ENCODE measurements at places on chromosomes 1 and 21.

DNA sequence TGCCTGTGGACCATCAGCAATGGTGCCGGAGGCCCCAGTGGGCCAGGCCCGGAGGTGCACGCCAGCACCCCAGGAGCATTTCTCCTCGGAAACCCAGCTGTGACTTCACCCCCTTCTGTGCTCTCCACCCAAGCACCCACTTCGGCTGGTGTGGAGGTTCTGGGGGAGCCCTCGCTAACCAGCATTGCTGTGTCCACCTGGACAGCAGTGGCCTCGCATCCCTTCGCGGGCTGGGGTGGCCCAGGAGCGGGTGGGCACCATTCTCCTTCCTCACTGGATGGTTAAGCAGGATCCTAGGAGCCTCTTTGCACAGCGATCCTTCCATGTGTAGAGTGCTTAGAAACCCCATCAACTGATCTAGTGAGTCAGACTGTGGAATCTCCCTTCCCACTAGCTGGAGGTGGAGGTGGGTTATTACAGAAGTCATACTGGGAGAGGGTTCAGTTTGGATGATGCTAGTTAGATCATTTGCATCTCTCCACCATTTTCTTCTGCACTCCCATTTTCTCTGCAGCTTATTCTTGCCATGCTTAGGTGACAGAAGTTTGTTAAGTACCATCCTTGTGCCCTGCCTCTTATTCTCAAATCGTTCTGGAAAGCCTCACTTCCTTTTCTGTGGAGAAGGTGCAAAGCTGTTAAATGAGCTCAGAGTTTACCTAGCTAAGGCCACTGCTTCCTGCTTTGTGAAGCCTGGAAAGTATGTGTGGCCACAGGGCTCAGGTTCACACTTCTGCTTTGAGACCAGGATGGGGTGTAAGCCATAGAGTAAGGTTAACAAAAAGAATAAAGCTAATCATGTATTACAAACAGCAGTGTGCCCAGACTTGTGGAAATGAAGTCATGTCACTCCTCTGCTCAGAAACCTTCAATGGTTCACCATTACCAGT, 32.3 kb downstream of the TBX19 start:
- DNase-seq: no peak

DNA sequence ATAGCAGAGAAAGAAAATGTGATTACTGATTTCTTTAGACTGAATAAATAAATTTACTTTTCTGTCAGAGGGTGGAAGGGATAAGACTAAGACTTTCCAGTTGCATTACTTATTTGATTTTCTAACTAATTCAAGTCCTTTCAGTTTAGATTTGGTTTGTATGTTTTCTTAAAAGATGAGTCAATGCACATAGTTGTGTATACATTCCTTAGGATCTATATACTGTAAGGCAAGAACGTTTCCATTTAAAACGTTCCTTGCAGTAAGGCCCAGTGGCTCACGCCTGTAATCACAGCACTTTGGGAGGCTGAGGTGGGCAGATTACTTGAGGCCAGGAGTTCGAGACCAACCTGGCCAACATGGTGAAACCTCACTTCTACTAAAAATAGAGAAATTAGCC, 14.5 kb upstream of the SERTAD4 start:
- no peak for DNase-seq

GRCh38 chr21:21969211-21969610, 971.0 kb downstream of the NCAM2 start:
- peak; percentile 15 for DNase-seq

DNA sequence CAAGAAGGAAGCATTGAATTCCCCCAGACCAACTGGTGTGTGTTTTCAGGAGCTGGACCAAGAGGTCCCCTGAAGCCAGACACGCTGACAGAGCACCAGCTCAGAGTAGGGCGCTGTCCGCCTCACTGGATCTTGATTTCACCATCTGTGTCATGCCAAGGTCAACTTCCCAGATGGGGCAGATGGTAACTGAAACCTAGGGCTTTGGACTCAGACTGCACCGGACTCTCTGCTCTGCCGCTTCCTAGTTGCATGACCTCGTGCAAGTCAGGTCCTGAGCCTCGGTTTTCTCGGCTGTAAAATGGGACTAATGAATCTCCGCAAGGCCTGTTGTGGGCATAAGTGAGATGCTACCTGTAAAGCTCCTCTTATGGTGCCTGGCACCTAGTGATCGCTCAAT, 17.9 kb upstream of the CASZ1 start:
- no peak for DNase-seq

GRCh38 chr1:155871390-155871789, 12.0 kb downstream of the SYT11 start:
- no peak for DNase-seq

GRCh38 chr1:192702212-192702902, 66.4 kb downstream of the RGS13 start:
- DNase-seq: no peak

GRCh38 chr1:206770531-206771337, at the start of gene IL19:
IL19 (plus strand) TSS chr1:206770773; CDS start chr1:206836663, 65,890 bp downstream.
- no peak for DNase-seq

DNA sequence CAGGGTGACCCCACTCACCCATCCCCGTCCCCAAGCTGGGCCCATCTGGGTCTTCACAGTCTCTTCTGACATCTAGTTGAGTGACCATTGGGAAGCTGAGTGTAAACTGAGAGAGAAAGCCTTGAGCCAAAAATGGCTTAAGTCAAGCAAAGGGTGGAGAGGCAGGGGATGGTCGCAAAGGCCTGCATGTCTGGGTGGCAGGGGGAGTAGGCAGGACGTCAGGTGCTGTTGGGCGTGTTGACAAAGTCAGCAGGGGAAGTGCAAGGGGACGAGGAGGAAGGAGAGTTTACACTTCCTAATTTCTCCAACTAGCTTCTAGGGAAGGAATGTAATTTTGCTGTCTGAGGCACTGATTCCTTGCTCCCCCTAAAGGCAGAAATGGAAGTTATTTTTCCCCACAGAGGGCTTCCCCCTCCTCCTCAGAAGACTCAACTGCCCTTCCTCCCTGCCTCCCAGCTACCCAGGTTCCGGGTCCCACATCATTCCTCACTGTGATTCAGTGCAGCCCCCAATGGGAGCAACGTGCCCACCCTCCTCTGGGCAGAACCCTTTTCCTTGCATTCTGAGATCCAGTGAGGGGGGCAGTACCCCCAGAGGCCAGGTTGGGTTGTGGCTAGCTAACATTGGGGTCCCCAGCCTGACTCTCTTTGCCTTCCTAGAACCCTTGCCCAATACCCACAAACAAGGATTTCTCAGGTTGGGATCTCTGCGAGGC, 1.2 kb upstream of the ADORA1 start:
- DNase-seq: peak; percentile 18

- no peak for DNase-seq
These were observed 20.1 kb upstream of the ZP4 start for GRCh38 chr1:237910834-237911233.

DNA sequence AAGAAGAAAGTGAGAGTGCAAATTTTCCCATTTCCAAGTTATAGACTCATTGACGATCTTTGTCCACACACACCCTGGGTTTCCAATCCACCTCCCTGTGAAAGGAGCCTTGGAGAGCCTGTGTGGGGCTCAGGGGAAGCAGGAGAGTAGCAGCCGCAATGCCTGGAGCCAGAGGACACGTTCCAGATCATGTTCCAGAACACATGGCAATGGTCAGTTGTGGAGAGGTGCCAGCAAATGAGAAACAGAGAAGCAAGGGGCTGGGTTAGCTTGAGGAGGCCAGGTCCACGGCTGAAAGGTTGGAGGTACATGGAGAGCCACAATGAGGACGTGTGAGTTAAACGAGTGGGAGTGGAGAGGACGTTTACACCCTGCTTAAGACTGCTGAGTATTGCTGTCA, 33.0 kb upstream of the SIPA1L2 start:
- no peak for DNase-seq

DNA sequence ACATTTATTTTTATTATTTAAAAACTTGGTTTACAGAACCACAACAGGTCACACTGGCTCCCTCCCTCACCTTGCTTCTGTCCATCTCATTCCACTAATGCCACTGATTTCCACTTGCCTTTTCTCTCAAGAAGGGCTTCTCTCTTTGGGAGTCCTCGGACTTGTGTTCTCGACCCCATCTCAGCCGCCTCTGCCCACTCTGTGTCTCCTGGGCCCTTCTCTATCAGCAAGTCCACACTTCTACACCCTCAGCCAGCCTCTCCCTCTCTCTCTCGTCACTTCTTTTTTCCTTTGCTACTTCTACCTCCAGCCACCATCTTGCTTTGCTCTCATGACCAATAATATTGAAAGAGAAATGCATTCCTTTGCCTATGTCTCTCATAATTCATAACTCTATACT, 129.4 kb downstream of the HMGB4 start:
- DNase-seq: no peak

DNA sequence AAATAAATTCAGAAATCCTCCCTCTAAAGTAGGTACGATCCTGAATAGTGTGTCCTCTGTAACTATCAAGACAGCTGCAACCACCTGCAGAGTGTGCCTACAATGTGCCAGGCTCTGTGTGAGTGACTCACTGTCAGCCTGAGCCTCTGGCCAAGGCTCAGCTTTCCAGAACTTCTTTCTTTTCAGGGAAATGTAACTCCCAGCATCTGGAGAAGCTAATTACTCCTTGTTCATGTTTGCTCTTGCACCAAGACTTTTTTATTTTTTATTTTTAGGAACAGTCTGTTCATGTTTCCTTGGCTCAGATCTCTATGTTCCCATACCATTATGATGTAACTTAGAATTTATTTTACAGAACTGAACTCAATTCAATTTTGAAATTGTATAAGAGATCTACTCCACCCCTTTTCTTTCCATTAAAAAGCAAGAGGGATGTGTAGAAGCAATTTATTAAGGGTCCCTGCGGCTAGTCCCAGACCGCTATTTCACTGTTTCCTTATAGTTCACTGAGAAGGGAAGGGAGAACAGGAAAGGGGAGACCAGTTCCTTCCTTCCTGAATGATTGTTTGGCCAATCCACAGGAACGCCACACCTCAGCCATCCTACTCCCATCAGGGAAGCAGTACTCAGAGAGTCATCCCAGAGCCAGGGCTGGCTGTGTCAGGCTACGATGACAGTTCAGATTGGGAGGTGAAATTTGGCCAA, 112.4 kb upstream of the ZNF648 start:
- no peak for DNase-seq

DNA sequence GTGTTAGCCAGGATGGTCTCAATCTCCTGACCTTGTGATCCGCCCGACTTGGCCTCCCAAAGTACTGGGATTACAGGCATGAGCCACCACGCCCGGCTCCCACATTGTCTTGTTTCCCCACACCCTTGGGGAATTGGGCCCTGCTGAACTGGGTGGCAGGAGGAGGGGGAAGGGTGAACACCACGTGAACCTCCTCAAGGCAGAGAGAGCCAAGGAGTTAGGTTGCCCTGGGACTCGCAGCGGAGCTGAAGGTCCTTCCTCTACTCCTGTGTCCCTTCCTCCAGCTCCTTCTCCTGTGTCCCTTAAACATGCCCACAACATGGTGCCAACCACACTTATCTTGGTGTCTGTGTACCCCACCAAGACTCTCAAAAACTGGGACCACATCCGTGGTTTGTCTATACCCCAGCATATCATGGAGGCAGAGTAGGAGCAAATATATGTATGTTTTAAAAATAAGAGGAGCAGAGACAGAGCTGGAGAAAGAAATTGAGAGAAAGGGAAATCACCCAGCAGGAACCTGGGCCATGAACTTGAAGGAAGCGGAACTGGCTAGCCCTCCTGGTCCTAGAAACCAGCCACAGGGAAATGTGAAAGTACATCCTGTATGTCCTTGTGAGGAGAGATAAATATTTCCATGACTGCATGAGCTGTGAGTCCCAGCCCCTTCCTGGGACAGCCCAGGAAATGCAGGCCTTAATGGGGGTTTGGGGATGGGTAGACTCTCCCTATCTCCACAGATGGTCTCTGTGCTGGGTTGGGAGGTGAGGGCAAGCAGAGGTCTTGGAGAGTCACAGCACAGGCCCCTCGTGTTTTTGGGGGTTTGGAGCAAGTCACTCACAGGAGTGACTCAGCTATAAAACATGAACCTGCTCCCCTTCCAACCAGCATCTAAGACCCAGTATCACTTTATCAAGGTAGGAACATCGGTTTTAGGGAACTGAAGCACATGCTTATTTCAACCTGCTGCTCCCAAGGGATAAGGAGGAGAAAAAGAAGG, 9.4 kb upstream of the TAL1 start:
- peak; percentile 34 for DNase-seq

GRCh38 chr1:56517404-56518130, 61.8 kb downstream of the PLPP3 start:
- DNase-seq: no peak

All from kidney (tissue), 22 donors.